Right renal pelvis (tissue), 4 donors: ENCODE measurements at places on chromosomes 7 and 10. TPM values are rescaled to one million over a fixed set of nuclear protein-coding genes. Genes with fewer than 3 reads are reported as not detected.

Gene TRPV6
- 14.8 TPM for polyA plus RNA-seq

DNA sequence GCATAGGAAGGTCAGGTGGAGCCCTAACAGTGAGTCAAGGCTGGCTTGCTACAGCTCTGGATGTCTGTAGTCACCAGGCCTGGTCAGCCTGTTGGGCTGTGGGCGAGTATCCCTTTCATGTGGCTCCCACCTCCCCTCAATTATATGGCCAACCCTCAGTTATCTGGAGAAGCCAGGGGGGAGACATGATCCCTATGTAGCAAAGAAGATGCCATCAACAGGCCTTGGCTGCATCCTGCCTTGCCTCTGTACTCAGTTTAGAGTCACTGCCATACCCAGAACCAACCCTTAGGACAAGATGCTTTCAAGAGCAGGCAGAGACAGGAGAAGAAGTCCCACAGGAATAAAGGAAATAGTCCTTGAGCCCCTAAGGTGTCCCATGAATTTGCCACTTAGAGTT lies 763.9 kb downstream of the GRID1 start:
- DNase-seq: no peak

Gene RAB11FIP2
- polyA plus RNA-seq: 60.7 TPM

- DNase-seq: no peak
Observed at GRCh38 chr10:87500646-87501048, 4.0 kb upstream of the MINPP1 start.

- DNase-seq: no peak
Observed at GRCh38 chr10:5989756-5990155, 12.4 kb upstream of the IL15RA start.

DNA sequence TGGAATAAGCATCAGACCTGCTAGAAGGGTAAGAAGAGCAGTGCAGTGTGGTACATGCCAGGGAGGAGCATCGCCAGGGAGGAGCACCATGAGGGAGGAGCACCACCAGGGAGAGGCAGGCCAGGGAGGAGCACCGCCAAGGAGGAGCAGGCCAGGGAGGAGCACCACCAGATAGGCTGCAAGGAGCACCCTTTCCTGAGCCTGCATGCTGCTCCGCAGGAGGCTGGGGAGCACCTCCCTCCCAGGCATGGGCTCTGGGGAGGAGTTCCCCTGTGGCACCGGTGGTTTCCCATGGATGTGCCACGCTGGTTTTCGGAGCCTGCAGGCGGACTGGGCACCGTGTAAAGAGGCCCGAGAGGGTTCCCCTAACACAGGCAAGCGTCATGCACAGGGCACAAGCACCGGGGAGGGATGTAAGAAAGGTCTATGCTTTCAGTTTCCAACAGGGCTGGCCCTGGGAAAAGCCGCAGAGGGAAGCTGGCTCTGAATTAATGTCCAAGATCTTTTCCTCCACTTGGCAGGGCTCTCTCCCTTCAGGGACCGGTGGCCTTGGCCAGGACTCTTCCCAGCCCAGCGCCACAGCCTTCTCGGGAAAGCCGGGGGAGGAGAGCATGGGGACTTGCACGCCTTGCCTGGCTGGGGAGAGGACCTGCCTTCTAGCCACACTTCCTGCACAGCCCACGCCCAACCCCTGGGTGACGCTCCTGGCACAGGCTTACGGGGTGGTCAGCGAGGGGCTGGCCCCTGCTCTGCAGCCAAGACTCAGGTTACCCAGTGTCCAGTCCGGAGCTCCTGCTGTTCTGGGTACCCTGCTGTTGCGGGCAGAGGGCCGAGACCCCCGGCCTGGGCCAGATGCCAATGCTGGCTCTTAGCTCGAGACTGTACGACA lies 11.5 kb upstream of the GPER1 start:
- DNase-seq: no peak

Gene C7orf57
- polyA plus RNA-seq: 0.58 TPM

DNA sequence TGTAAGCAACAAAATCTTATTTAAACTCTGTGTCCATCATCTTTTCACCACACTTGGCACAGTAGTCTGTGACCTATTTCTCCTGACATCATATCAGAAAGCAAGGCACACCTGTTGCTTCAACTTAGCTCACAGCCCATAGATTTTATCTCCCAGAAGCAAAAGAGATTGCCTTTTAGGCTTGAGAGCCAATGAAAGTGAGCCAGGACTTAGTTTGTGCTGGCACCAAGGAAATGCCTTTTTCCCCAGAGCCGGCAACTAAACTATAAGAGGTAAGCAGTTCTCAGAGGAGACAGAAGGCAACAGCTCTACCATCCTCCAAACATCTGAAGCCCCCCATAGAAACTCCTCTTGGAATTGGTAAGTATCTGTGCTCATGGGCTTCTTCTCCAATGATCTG lies at the start of gene ACSM6:
Gene ACSM6, plus strand, starts transcription at position 295 of the 400 bp plus-strand sequence. CDS start 248 bp downstream, outside the sequence.
- DNase-seq: no peak

Gene NANOS1
- 3.4 TPM for polyA plus RNA-seq

Gene PILRA
- 4.2 TPM for polyA plus RNA-seq
